Islet precursor cell (in vitro differentiated cells): ENCODE measurements at places on chromosomes 5 and 9.

- DNase-seq: no peak
Observed at GRCh38 chr5:127933348-127933747, 150.2 kb upstream of the SLC12A2 start.

DNA sequence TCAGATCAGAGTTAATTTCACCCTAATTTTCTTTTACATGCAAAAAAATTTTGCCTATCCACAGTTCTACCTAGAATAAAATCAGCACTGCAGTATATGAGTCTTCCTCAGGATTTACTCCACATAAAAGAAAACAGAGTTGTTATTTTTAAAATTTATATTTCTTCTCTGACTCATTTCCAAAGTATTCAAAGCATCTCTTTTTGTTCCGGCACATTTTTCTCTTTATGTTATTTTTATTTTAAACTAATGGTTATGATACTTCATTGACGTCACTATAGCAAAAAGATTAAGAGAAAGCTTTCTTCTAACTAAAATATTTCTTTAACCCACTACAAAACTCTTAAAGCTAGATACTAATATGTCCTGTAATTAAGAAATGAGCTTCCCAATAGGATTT, 590.4 kb downstream of the PRELID2 start:
- DNase-seq: no peak

DNA sequence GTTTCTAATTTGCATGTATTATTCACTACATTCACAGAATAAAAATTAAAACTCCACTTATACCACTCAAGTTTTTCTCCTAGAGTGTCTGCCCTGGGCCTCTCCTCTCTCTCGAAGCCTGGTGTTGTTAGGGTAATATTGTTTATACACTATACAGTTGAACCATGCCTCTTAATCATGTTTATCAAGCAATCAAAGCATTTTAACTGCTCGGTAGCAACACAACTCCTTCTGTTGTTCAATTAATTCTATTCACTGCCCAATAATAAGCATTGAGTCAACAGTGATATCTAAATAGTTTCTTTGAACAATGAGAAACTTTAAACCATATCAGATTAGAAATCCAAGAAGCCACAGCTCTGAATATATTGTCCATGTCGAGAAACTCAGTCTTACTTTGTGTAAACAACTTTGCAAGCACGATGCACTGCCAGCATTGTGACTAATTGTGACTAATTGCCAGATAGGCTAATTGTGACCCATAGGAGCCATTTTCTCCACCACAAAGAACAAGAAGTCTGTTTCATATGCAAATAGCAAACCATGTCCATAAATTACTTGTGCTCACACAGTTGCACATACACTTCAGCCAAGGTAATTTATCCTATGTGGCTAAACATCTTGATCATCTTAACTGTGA, at the start of gene DNAH5:
TSS of gene DNAH5 (minus strand) at position 129 of the 640 bp plus-strand sequence. CDS start 250 bp downstream, outside the sequence.
- DNase-seq: no peak

DNA sequence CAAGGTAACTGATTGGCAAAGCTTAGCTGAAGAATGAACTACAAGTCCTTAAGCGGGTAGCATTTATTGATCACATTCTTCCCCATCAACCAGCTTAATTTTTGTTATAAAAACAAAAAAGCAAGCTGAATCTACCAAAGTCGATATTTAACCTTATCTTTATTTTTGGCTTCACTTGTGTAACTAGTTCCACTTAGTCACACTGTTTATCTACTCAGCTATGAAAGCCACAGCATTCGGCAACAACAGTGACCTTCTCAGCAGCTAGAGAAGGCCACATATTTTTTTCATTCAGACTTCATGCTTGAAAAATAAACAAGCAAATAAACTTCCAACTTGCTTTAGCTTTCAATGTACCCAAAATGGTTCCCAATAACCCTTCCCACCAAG, 69.4 kb downstream of the KLHL3 start:
- DNase-seq: no peak

DNA sequence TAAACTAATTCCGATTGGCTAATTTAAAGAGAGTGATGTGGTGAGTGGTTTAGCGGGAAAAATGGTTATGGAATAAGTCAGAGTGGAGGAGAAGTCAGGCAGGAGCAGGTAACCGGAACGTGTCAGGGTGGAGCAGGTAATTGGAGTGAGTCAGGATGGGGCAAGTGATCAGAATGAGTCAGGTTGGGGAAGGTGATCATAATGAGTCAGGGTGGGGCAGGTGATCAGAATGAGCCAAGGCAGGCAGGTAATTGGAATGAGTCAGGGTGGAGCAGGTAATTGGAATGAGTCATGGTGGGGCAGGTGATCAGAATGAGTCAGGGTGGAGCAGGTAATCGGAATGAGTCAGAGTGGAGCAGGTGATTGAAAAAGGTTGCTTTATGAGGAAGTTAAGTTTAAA, 101.4 kb downstream of the TMEM167A start:
- peak; percentile 77 for DNase-seq

- no peak for DNase-seq
Observed at GRCh38 chr5:147169901-147170300, 64.9 kb upstream of the STK32A start.

GRCh38 chr5:73122875-73123810, 2.8 kb downstream of the TMEM171 start:
- DNase-seq: no peak

DNA sequence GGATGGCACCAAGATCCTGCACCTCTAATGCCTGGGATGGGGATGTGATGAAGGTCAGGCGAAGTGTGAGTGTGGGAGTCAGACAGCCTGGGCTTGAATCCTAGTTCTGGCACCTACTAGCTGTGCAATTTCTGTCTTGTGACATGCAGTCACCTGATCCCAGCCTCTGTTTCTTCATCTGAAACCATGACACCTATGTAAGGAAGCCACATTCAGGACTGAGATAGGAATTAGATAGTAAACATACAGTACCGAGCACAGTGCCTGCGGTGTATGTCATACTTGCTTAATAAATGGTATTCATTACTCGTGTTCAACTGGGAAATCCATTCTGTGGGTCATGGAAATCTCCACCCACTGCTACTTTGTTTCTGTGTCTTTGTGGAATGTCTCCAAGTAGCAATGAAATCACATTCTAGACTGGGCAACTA, 140.6 kb upstream of the STC2 start:
- DNase-seq: no peak

- no peak for DNase-seq
Observed at GRCh38 chr9:132824151-132824550, 53.9 kb downstream of the AK8 start.

DNA sequence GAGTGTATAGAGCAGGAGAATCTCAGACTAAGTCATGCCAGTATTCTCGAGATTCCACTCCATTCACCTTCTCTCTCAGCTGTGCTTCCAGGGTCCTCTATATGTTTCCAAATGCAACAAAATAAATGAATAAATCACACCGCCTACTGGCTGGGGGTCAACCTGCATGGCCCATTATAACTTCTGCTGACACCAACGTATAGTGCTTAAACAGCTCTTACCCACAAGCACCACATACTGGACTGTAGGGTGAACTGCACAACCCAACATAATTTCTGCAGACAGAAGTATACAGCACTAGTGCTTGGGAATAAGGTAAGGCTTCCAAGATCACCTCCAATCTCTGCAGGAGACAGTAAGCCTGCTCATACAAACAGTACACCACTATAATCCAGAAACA, 33.1 kb upstream of the HTR4 start:
- peak; percentile 68 for DNase-seq

GRCh38 chr5:123610209-123610608, 98.2 kb downstream of the CSNK1G3 start:
- no peak for DNase-seq

DNA sequence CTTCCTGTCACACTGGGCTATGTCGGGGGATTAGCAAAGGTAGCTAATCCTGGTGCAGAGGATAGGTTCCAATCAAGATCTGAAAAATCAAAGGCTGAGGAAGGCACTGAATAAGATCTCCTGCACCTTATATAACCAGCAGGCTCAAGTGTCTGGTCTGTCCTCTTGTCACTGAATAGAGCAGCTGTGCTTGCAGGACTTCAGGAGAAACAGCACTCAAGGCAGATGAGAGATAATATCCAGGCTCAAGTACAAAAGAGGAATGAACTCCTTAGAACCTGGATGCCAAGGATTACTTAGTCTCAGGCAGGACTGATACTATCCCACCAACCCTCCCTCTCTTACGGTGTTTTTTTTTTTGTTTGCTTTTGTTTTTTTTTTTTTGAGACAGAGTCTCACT, 108.8 kb upstream of the LRRTM2 start:
- DNase-seq: no peak

GRCh38 chr5:154813736-154814135, 36.7 kb downstream of the FAXDC2 start:
- DNase-seq: no peak

DNA sequence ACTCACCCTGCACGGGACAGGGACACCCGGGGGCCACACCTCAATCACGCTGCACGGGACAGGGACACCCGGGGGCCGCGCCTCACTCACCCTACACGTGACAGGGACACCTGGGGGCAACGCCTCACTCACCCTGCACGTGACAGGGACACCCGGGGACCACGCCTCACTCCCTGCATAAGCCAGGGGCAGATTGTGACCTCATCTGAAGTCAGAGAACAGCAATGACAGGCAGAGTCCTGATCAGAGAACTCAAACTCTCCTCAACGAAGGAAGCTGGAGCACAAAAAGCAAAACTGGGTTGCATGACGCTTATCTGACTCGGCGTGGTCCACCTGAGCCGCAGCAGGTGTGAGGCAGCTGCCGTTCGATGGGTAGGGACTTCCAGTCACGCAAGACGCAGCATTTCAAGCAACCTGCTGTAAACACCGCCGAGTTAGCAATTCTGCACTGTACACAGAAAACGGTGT, 3.2 kb downstream of the TERT start:
- peak; percentile 48 for DNase-seq

DNA sequence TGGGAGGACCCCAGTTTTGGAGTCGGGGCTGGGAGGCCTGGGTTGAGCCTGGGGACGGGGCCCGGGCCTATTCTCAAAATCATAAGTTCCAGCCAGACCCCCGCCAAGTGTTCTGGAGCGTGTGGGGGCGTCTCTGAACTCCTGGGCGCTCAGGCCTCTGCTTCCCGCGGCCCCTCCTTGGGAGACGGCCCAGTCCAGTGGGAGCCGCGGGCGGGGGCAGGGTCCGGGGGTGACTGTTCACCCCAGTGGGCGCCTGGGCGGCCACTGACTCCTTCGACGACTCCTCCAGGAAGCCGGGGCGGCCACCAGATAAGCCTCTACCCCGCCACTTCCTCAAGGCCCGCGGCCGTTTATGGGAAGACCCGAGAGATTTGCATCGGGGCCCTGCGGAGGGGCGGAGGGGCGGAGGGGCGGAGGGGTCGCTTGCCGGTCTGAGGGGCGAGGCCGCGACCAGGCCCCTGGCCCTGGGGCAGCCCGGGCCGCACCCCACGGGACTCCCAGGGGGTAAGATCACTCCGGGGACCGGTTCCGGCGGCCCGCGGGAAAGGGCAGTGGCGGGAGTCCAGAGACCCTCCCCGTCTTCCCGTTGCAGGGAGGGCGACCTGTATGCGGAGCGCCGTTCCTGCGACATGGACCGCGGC, 655 bp downstream of the TOR4A start:
- peak; percentile 67 for DNase-seq

GRCh38 chr5:145887976-145888574, 15.3 kb upstream of the GRXCR2 start:
- DNase-seq: peak; percentile 74

GRCh38 chr9:19989213-19989612, 200.4 kb upstream of the SLC24A2 start:
- no peak for DNase-seq

DNA sequence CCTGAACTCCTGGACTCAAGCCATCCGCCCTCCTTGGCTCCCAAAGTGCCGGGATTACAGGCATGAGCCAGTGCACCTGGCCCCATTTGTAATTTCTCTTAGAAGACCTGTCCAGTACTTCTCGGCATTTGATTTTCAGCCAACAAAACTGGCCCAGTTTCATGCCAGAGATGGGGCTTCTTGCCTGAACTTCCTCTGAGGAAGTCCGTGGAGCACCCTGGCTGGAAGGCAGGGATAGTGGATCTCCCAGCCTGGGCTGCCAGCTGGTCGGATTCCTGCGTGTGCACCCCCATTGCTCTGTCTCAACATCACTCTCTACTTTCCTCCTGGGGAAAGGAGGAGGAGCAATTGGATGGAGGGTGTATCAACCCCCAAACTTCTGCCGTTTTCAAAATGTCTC, 39.0 kb downstream of the FAM78A start:
- DNase-seq: no peak

GRCh38 chr9:110040788-110041187, 167.2 kb downstream of the C9orf152 start:
- no peak for DNase-seq

- DNase-seq: no peak
Observed at GRCh38 chr9:68541568-68541967, 885 bp upstream of the TMEM252 start.

DNA sequence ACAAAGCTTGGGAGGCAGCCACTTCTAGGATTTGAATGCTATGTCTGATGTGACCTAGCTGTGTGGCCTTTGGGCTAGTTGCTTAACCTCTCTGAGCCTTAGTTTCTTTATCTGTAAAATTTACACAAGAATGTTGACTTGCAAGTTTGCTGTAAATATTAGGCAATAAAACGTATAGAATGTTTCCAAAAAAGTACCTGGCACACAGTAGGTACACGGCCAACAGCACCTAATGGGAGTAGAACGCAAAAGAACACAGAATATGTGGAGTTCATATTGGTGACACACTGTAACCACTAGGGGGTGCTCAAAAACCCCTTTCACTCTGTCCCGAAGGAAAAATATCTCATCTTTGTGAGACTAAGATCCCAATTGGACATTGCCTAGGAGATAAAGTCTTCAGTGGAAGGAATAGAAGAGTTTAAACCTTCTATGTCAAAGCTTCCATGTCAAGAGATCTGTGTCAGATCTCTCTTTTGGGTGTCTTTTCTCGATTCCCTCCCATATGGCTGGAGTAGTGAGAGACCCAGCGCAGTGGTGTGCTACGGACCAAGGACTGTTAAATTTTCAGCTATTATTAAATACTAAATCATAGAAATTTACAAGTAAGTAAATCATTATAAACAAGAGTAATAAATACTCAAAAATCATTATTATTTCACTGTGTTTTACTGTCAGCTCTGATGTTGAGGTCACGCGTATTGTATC, 145.4 kb upstream of the RAD23B start:
- no peak for DNase-seq
